Aorta (tissue), 5 donors: ENCODE measurements at places on chromosomes 6 and 20. TPM values are rescaled to one million over a fixed set of nuclear protein-coding genes. Genes with fewer than 3 reads are reported as not detected.

The CLPSL1 gene
- not detected for total RNA-seq

GRCh38 chr6:45086360-45087084, 241.6 kb upstream of the RUNX2 start:
- no peak overlapping the region for H3K27ac ChIP-seq
- H3K27me3 ChIP-seq, result no peaks in the 10 kb centered on the region
- no peaks in the 10 kb centered on the region for H3K36me3 ChIP-seq
- no peak overlapping the region for H3K4me3 ChIP-seq
- H3K4me1 ChIP-seq, result no peaks in the 10 kb centered on the region
- no peak for DNase-seq

DNA sequence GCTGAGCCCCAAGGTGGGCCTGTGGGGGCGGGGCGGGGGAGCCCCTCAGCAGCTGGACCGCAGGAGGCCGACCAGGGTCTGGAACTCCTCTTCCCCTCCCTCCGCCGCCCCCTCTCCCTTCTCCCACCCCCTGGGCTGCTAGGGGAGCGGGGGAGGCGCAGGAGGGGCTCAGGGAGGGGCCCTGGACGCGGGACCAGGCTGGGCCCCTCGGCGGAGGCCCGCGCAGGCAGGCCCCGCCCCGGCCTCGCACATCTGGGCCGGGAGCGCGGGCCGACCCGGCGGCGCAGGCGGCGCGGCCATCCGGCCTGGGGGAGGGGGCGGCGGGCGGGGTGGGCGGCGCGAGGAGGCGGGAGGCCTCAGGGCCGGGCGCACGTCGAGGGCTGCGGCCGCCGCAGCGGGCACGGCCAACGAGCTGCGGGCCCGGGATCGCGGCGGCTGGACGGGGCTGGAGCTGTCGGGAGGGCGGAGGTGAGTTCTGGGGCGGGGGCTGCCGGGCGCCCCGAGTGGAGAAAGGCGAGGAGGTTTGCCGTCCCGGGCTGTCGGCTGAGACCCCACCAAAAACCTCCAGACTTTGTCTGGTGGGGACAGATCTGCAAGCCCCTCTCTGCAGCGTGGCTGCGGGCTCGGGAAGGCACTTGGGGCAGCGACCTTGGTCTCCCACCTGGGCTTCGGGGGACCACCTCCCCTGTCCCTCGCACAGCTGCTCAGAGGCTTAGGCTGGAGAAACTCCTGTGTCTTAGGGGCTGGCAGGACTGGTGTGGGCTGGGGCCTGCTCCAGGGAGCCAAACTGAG, at the start of gene HSPA12B:
Gene HSPA12B (plus strand): TSS at position 359 of the 792 bp plus-strand sequence. CDS start 5,990 bp downstream, outside the sequence.
- no peak for DNase-seq
- no peak within 1 kb of the TSS for H3K27ac ChIP-seq
- no peaks in the 10 kb centered on the region for H3K4me1 ChIP-seq
- H3K4me3 ChIP-seq, result no peak within 1 kb of the TSS
- no peaks in the 10 kb centered on the region for H3K27me3 ChIP-seq

- H3K4me3 ChIP-seq, result no peak overlapping the region
- H3K4me1 ChIP-seq, result no peaks in the 10 kb centered on the region
- H3K36me3 ChIP-seq, result no peaks in the 10 kb centered on the region
- H3K27ac ChIP-seq, result no peak overlapping the region
- no peaks in the 10 kb centered on the region for H3K27me3 ChIP-seq
- no peak for DNase-seq
Measured at GRCh38 chr20:22248051-22248667, 336.2 kb downstream of the FOXA2 start.
